HuH-7.5 (cell line): ENCODE measurements at places on chromosomes 3 and 15.

- no peak for DNase-seq
Observed at GRCh38 chr15:44265757-44266156, 22.8 kb upstream of the GOLM2 start.

DNA sequence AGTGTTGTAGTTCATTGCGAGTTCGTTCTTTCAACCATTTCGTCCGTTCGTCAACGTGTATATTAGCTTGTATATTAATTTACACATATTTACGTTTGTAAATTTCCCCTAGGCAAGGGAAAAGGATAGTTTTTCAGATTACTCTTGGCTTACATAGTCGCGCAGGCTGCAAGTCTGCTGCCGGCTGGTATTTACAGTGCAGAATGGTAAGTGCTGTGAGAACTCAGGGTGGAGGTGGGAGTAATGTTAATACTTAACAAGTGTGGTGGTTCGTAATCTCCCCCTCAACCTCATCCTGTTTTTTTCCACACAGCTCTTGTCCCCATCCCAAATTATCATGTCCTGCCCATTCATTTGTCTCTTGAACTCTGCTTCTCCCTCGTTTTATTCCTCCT, 766 bp downstream of the FAM98B start:
- no peak for DNase-seq

- no peak for DNase-seq
Observed at GRCh38 chr3:101216710-101217465, 103.5 kb downstream of the IMPG2 start.

GRCh38 chr15:76006136-76006778, 6.0 kb downstream of the NRG4 start:
- DNase-seq: no peak

DNA sequence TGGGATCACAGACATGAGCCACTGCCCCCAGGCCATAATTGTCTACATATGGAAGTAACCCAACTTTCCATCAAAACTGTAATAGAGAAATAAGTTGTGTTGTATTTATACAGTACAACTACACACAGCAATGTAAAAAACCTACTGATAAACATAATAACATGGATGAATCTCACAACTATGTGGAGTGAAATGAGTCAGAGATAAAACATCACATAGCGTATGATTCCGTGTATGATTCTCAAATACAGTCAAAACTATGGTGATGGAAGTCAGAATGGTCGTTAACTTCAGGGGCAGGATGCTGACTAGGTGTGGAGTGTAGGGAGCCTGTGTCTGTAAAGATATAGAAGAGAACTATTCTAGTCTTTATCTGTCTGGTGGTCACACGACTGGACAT, 332.7 kb upstream of the SLCO3A1 start:
- no peak for DNase-seq

DNA sequence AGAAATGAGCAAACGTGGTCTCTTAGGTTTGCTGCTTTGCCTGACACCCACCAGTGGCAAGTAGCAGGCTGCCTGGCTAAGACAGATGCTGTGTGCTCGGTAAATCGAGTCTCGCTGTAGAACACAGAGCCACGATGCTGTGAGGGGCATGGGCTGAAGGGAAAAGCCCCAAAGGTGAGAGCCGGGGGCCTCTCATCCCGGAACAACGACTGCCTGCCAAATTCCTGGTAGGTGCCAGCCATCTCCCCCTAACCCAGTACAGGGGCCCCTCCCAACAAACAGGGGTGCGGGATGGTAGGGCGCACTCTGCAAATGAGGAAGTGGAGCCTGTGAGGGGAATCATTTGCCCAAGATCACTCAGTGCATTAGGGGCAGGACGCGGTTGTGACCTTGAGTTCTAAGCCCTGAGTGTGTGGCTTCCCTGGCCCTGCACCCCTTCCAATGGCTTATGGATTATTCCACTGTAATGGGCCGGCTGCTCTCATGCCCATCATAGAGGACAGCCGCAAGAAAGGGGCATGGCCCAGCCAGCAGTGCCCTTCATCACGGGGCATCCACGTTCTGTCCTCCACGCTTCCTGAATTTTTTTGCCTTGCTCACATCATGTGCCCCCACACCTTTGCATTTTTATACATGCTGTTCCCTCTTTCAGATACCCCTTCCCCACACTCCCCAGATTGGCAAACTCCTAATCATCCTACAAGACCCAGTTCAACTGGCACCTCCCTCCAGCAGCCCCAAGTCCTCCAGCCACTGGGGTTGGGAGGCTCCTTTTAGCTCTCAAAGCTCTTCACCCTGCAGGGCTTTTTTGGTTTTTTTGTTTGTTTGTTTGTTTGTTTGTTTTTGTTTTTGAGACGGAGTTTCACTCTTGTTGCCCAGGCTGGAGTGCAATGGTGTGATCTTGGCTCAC, 125.4 kb downstream of the NUP210 start:
- DNase-seq: no peak

DNA sequence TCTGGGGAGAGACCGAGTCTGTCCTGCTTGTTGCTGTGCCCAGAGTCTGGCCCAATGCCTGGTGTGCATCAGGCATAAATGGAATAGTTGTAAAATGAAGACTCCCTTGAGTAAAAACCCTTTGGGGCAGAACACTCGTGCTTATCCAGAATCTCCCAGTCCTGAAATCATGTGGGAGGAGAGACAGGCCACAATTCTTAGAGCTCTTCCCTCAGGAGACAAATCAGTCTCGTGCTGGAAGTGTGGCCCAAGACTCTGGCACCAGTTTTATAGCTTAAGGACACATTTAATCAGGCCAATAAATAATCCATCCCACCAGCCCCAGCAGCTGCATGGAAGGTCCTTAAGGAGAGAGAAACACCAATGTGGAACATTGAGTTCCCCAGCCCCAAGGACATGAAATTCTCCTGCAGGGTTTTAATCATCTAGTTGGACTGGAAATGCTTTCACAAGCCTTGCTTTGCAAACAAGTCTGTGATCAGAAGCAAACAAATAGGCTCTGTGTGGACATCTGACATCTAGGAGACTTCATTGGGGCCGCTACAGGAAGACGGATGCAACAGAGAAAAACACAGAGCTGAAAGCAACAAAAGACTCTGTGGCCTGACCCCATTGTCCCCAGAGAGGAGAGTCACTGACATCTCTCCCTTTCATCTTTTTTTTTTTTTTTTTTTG, 70.4 kb downstream of the LSM3 start:
- no peak for DNase-seq

- no peak for DNase-seq
Observed at GRCh38 chr15:69340243-69340900, 41.7 kb downstream of the PAQR5 start.

DNA sequence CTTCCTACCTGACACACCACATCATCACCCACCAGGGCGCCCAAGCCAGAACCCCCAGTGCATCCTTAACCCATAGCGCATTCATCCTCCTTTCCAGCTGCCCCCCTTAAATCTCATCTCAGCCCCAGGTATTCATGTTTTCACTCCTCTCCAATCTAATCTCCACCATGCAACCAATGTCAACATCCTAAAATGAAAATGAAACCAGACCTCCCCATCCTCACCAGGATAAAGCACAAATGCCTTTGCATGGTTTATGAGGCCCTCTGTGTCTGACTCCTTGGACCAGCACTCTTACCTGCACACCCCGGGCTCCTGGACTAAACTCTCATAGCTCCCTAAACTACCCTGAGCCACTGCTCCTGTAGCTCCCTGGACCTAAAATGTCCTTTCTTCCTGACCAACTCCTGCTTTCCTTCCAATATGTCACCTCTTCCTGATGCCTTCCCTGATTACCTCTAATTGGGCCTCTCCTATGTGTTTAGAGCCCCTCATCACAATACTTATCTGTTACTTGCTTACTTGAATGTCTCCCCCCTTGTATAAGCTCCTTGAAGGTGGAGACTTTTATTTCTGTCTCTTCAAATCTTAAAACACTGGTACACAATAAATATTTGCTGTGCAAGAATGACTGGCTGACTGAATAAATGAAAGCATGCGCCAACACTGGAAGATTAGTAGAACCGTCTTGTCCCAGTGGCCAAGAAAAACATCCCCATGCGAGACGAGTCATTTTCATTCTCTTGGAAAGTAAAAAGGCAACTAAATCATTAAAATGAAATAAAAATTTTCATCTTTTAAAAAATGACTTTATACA, 142.5 kb downstream of the XXYLT1 start:
- DNase-seq: no peak

GRCh38 chr15:87736401-87736800, 520.1 kb downstream of the NTRK3 start:
- no peak for DNase-seq

DNA sequence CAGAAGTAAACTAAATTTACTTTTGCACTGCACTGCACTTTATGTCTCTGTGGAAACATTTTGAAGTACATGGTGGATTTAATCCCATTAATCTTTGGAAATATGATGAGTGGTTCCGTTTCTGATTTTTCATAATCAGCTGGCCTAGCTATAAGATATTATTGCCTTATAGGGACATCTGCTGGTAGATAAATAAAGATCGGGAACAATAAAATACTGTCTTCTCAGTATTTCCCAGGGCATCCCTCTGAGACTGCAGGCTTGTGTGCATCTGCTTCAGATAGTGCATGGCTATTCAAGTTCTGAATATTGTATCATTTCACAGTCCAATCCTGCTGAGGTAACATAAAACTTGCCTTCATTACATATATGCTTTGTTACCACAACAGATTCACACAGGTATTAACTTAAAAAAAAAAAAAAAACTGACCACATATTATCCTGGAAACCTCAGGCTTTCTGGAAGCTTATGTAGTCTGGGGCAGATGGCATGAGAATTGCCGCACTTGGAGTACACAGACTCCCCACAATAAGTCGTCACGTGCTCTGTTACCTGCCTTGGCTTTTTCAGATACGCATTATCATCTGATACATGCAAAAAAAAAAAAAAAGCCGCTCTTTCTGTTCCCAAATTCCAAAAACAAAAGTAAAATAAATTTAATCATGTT, 330.8 kb upstream of the AGTR1 start:
- no peak for DNase-seq

DNA sequence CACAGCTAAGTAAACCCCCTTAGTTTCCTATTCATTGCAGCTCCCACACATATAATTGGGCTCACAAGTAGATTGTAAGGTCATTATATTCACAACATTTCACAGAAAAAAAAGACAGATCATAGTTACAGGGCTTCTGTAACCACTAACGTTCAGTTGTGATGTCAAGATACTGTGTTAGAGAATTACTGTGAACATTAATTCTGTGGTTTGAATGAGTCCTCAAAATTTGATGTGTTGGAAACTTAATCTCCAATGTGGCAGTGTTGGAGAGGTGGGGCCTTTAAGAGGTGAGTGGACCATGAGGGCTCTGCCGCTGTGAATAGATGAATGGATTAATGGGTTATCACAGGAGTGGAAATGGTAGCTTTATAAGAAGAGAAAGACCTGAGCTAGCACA, 21.3 kb downstream of the GRK7 start:
- DNase-seq: no peak

- DNase-seq: no peak
Observed at GRCh38 chr3:128556907-128557306, 63.9 kb upstream of the GATA2 start.

DNA sequence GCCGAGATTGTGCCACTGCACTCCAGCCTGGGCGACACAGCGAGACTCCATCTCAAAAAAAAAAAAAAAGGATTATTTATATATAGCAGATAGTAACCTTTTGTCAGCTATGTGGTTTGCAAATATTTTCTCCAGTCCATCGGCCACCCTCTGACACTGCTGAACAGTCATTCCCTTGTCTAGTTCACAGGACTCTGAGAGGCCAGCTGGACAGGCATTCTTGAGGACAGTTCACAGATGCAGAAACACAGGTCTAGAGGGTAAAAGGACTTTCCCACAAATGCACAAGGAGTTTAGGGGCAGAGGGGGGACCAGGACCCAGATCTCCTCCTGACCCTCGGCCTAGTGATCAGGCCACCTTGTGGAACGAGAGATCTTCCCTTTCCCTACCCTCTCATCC, 7.5 kb upstream of the TMEM40 start:
- DNase-seq: no peak

GRCh38 chr3:23682646-23683045, 123.1 kb upstream of the UBE2E1 start:
- no peak for DNase-seq

GRCh38 chr15:101660005-101660404, 7.8 kb upstream of the TM2D3 start:
- no peak for DNase-seq

GRCh38 chr15:52383100-52383588, 87.5 kb upstream of the MYO5C start:
- DNase-seq: no peak

GRCh38 chr3:120013481-120013880, 80.8 kb downstream of the GSK3B start:
- DNase-seq: no peak

GRCh38 chr15:94246016-94246415, 14.7 kb downstream of the MCTP2 start:
- no peak for DNase-seq

DNA sequence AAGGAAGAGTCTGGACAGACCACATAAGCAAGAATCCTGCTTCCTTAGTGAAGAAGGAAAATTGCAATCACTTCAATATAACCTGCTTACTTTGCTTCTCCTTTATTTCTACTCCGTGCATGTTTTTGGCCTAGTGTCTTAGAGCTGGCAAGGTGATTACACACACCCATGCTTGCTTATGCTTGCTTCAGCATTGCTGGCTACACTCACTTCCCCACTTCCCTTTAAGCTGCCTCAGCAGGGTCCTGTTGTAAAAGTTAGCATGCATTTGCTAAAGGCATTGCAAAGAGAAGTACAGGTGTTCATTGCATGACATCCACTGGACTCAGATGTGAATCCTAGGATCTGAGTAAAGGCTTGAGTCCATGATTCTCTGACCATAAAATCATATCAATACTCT, 47.5 kb upstream of the STT3B start:
- no peak for DNase-seq

DNA sequence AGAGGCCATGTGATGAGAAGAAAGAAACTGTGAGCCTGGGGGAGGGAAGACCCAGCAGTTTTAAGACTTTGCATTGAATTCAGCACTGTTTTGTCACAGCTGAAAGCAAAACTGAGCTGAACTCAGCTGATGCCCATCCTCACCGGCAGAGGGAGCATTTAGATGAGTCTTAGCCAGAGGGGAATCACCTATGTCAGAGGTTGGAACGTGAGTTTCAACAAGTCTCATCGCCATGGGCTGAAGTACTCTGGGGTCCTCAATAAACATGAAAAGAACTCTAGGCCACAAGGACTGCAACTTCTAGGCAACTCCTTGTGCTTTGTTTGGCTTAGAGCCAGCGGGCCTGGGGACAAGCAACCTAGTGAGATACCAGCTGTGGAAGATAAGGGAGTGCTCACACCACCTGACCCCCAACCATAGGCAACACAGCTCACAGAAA, 324.5 kb downstream of the TBL1XR1 start:
- DNase-seq: peak; percentile 11

- DNase-seq: no peak
Observed at GRCh38 chr3:30253832-30254231, 352.6 kb upstream of the TGFBR2 start.
